ENCODE measurements at places on chromosomes 13 and 19.

DNA sequence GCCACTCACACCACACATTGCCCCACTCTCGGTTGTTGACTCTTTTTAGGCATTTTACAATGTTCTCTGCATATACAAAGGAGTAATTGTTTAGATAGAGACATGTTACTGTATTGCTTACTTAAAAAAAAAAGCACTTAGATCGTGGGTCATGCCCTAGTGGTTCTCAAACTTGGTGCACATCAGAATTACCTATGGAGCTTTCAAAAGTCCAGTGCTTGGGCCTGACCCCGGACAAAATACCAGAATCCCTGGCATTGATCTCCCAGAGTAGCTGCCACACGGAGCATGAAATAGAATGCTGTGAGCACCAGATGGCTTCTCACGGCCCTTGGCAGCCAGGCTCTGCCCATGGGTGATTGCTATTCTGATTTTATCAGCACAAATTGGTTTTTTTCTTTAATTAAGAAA is 20.0 kb downstream of the ACP7 start:
- no peak for DNase-seq

DNA sequence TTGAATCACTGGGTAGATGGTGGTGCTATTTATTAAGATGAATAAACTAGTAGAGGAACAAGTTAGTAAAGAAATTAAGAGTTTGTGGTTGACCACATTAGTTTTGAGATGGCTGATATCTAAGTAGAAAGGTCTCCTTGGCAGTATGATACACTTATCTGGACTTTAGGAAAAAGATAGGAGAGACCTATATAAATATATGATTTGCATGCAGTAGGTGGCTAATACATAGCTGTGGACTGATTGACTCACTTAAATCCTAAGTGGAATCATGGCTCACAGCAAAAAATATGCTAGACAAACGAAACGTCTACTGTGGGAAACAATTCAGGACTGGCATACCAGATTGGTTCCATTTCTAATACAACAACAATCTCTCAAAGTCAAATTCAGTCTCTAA is 92.0 kb downstream of the CAB39L start:
- DNase-seq, result no peak

DNA sequence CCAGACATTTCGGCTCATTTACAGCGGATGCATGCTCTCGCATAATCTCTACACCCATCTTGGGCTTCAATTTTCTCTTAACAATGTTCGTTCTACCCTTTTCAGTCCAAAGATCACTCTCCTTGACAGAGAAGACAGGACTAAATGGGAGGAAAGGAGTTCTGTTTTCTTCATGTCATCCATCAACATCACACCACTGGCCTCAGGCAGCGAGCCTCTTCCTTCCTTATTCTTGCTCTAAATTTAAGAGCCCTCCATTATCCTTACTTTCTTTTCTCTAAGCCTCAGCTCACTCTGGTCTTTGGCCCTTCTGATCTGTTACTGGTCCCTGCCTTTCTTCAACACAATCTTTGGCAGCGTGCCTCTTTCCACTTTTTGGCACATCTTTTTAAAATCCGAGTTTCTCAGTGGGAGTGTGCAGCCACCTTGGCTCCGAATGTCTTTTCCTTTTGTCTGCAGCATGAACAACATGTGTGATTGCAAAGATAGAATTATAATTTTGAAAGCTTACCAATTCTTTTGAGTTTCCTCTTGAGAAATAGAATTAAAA is 98.7 kb downstream of the FAM216B start:
- no peak for DNase-seq

- peak; percentile 72 for DNase-seq
Observed at GRCh38 chr19:18589380-18590272, 1.0 kb downstream of the REX1BD start.

- DNase-seq, result no peak
Observed at GRCh38 chr13:21079761-21080592, 18.6 kb upstream of the LATS2 start.

GRCh38 chr13:40336228-40337221 is 329.9 kb downstream of the FOXO1 start:
- DNase-seq, result peak; percentile 30

DNA sequence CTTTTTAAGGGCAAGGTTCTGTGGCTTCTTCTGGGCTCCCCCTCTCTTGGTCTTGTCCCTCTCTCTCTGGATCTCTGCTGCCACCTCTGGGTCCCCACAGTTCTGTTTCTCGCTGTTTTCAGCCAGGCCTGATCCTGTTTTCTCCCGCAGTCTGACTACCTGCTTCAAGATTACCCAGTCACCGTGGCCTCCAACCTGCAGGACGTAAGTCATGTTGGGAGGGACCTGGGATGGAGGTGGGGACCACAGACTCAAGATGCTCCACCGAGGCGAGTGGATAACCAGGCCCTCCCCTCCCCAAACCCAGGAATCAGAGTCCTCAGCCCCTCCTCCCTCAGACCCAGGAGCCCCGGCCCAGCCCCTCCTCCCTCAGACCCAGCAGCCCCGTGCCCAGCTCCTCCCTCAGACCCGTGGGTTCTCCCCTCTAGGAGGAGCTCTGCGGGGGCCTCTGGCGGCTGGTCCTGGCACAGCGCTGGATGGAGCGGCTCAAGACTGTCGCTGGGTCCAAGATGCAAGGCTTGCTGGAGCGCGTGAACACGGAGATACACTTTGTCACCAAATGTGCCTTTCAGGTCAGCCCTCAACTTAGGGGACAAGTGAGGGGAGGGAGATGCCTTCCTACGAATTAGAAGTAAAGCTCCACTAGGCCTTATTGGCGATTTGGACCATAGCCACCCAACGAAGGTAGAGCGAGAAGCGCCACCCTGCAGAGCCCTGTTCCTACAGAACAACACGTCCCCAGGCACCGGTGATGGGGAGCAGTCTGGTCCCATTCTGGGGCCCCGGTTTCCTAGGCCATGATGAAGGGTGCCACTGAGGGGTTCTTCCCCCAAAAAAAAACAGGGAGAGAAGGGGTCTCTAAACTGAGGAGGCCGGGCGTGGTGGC is 2.2 kb downstream of the FLT3LG start:
- peak; percentile 80 for DNase-seq

DNA sequence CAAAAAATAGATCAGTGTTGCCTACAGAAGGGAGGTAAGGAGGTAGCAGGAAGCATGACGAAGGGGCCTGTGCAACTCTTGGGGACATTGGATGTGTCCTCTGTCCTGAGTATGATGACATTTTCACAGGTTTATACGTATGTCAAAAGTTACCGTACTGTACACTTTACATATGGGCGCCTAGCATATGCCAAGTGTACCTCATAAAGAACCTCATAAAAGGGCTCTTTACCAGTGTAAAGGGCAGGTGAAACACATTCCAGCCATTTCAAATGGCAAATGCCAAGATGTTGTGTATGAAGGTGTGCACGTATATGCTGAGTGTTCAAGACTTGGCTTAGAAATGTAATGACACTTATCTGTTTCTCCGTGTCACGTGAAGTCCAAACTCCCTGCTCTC is 573.4 kb downstream of the EFNB2 start:
- DNase-seq, result no peak

GRCh38 chr19:13996928-13997630 is 9.0 kb downstream of the RFX1 start:
- no peak for DNase-seq

DNA sequence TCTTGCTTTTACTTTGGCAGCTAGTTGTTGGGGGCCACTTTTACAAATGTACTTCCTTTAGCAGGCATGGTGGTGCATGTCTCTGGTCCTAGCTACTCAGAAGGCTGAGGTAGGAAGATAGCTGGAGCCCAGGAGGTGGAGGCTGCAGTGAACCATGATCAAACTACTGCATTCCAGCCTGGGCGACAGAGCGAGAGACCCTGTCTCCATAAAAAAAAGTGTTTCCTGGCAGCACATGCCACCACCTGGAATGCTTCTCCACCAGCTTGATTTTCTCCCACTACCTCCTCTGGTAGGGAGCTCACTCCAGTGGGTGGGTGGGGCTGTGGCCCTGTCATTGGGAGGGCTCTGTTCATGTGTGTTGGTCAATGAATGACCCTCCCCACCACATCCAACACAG is 12.5 kb downstream of the FZR1 start:
- DNase-seq, result no peak

GRCh38 chr13:20701461-20701860 is 2.0 kb upstream of the IL17D start:
- no peak for DNase-seq

DNA sequence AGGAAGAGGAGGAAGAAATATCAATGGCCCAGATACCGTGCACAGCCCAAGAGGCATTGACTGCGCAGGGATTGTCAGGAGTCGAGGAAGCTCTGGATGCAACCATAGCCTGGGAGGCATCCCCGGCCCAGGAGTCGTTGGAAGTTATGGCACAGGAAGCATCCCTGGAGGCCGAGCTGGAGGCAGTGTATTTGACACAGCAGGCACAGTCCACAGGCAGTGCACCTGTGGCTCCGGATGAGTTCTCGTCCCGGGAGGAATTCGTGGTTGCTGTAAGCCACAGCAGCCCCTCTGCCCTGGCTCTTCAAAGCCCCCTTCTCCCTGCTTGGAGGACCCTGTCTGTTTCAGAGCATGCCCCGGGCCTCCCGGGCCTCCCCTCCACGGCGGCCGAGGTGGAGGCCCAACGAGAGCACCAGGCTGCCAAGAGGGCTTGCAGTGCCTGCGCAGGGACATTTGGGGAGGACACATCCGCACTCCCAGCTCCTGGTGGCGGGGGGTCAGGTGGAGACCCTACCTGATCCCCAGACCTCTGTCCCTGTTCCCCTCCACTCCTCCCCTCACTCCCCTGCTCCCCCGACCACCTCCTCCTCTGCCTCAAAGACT is 36.0 kb downstream of the KEAP1 start:
- DNase-seq, result no peak

- DNase-seq, result peak; percentile 75
Observed at GRCh38 chr19:41871573-41872383, 5.3 kb upstream of the CD79A start.

GRCh38 chr13:102873653-102874052 is 27.8 kb downstream of the ERCC5 start:
- no peak for DNase-seq

GRCh38 chr19:18046059-18046718 is 38.2 kb downstream of the ARRDC2 start:
- peak; percentile 37 for DNase-seq

- DNase-seq, result no peak
Observed at GRCh38 chr19:37855098-37855497, 51.3 kb downstream of the WDR87 start.

DNA sequence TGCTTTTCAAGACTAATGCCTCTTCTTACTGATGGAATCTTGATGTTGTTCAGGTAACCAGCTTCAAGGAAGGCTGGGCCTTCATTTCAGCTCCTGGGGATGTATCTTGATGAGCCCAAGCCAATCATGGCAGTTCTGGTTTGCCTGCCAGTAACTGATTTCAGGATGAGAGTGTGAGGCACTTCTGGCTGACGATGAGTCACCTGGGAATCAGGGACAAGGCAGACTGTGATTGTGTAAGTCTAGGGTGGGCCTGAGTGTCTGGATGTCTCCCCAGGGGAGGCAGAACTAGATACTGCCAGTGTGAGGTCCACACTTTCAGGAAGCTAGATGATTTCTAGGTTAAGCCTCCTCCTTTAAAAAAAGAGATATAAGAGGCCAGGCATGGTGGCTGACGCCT is 77.3 kb upstream of the KL start:
- no peak for DNase-seq

- DNase-seq, result no peak
Observed at GRCh38 chr13:93356469-93356868, 129.9 kb downstream of the GPC6 start.

DNA sequence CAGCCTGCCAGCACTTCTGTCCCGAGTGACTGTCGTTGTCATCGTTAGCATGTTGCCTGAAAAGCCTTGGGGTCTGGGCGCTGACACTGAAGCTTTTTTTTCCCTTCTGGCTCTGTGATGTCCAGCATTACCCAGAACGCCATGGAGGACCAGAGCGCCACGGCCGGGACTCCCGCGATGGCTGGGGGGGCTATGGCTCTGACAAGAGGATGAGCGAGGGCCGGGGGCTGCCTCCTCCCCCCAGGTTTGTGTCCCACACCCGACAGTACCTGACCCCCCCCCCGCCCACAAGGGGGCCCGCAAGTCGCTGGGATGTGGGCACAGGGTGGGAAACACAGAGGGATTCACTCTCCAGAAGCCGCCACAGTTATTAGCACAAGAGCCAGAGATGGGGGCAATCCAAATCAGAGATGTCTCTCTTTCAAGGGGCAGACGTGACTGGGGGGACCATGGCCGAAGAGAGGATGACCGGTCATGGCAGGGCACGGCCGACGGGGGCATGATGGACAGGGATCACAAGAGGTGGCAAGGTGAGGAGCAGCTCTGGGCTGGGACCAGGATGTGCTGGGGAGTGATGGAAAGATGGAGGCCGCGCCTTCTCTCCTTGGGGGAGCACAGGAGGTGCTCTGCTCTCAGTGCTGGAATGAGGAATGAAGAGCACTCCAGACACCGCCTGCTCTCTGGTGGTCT is 13.2 kb downstream of the MICOS13 start:
- DNase-seq, result no peak

DNA sequence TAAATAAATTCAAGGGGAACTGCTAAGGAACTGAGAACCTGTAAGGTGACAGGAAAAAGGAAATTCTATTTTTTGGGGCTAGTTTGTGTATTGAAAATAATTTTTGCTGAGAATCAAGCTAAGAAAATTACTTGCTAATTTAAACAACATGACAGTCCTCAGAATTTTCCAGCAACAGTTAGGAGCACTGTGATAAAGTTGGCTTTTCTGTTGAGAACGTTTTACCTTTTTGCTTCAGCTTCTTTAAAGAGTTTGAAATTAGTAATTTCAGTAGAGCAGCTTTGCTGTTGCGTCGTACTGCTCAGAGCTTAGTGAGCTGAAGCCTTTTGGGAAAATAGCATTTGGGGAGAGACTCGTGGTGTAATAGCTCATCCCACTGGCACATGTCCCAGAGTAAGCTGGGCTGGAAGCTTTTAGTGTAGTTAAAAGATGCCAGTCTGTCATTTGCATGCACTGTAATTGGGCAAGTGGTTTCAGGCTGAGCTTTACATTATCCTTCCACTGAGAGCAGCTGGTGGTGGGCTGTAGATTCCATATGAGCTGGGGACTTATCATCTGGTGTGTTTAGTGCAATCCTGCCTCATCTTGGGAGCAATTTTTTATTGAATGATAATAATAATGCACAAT is 69.8 kb downstream of the LRCH1 start:
- DNase-seq, result no peak

DNA sequence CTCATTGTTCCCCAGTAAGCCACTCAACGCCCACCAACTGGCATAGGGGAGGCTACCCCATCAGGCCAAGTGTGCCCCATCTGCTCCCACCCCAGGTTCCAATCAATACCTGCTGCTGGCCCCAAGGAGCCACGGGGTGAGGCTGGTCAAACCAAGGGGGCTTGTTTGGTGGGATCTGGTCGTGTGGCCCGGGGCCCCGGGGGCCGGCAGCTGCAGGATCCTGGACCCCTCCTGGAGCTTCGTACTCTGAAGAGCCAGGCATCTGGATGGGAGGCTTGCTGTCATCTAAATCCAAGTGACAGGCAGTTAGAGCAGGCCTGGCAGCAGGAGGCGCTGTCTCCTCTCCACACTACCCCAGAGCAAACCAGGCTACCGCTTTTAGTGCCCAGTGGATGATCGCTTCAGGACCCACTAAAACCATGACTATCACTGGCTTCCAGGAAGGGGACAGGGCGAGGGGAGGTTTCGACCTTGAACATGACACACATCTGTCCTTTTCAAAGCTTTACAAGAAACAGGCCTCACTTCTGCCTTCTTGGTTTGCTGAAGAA is 14.2 kb downstream of the CHERP start:
- peak; percentile 61 for DNase-seq

- DNase-seq, result no peak
Observed at GRCh38 chr13:30065181-30065580, 214.8 kb upstream of the UBL3 start.

GRCh38 chr13:63636316-63636993 is 2220.8 kb upstream of the PCDH20 start:
- DNase-seq, result no peak

- DNase-seq, result no peak
Observed at GRCh38 chr13:30791354-30792001, 56.1 kb downstream of the ALOX5AP start.

- peak; percentile 36 for DNase-seq
Observed at GRCh38 chr19:33064458-33064791, 263 bp downstream of the RHPN2 start.
